ENCODE measurements at places on chromosomes 3 and 15.

DNA sequence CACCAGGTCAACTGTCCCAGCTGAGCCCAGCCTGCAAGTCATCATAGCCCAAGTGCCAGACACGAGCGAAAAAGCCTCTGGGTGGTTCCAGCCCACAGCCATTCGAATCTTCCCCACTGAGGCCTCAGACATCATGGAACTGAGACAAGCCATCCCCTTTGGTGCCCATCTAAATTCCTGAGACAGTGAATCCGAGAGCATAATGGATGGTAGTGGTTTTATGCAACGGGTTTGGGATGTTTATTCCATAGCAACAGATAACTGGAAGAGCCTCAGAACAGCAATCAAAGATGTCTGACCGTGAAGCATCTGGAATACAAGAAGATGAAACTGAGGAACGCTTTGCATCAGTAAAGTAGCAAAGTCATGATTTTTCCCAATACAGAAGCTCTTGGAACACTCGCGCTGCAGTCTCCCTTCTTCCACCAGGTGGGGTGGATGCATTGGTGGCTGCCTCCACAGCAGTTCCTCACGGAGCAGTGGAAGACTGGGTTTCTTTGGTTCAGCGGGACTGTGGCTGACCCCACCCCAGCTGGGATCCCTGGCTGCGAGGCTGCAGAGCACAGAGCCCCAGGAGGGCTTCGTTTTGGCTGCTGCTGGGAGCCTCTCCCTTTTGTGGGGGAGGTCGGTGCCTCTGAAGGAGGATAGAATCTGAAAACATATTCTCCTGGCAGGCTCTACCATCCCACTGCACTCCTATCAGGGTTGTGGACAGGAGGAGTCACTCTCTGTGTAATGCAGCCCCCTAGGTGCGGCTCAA, 26.4 kb upstream of the PDE8A start:
- no peak for DNase-seq

GRCh38 chr3:133532951-133533350, 40.5 kb upstream of the CDV3 start:
- DNase-seq, result no peak

DNA sequence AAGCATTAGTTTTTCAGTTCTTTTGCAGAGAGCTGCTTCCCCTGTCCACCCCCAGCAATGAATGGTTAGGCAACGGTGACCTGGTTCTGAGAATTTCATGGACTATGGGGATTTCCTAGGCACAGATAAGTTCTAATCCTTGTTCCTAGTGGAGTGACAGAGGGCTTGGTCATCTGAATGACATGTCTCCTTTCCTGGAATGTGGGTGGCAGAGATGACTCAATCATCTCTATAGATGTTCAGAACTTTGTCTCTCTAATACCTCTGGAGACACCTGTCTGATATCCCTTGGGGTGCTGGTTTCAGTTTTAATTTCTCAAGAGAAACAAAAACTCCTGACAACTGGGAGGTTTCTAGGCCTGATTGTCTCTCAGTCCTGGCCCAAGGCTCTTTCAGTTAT, 10.4 kb downstream of the PLA2G4E start:
- no peak for DNase-seq

DNA sequence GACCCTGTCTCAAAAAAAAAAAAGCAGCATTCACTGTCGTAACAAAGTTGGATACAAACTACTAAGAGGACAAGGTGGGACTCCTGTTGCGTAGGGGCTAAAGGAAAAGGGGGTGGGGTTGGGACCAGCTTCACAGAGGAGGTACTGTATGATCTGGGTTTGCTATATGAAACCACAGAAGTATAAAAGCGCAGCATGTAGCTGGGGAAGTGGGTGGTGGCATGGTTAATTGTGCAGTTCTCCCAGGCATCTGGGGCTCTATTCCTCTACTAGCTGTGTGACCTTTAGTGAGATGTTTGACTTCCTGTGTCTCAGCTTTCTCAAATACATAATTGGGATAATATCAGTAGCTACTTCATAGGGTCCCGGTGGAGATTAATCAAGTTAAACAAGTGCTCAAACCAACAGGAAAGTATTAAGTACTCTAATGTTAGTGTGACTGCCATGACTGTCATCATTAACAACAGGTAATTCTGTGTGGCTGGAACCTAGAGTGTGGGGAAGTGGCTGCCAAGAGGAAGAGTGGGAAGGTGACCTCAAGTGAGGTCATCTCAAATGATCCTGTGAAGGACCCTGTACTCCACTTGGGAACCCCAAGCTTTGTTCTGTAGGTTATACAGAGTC, 11.5 kb downstream of the PARP16 start:
- DNase-seq, result no peak

Measured in esophagus squamous epithelium (tissue), 5 donors.